ENCODE measurements at places on chromosomes 1 and 21. TPM values are rescaled to one million over a fixed set of nuclear protein-coding genes. Genes with fewer than 3 reads are reported as not detected.
A peak's percentile ranks its signal among the peaks of the same experiment; 100 is the strongest.

Gene SYCP1
- not detected for total RNA-seq

Gene GBP6
- total RNA-seq, result 0.49 TPM

Gene ESRRG
- not detected for total RNA-seq

Gene MMP23B
- 4.0 TPM for total RNA-seq

Gene TFF2
- total RNA-seq, result not detected

Gene MSH4
- 0.16 TPM for total RNA-seq

Gene KLF17
- total RNA-seq, result not detected

Gene CACNA1E
- not detected for total RNA-seq

Gene S100A1
- not detected for total RNA-seq

DNA sequence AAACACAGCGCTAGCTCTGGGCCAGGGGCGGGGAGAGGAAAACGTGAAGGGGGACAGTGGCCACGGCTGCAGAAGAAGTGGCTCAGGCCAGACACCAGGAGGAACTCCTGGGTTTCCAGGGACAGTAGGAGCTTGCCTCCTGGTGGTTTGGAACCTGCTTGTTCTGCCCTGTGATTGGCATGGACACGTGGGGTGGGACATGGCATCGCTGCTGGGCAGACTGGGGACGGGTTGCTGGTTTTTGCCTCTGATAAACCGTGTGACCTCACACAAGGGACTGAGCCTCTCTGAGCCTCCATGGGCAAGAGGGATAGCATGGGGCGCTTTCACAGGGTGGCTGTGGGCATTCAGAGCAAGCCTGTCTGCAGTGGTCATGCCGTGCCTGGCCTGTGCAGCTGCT lies 7.5 kb upstream of the PLCH2 start:
- H3K27me3 ChIP-seq, result no peaks in the 10 kb centered on the region
- H3K36me3 ChIP-seq, result no peaks in the 10 kb centered on the region
- no peak overlapping the region for H3K27ac ChIP-seq
- no peak overlapping the region for H3K4me3 ChIP-seq

GRCh38 chr1:23593556-23594148 lies 34.4 kb upstream of the ID3 start:
- H3K4me3 ChIP-seq, result no peak overlapping the region
- H3K27me3 ChIP-seq, result no peaks in the 10 kb centered on the region
- H3K4me1 ChIP-seq, result peaks cover 91% of the 10 kb centered on the region
- no peaks in the 10 kb centered on the region for H3K36me3 ChIP-seq
- DNase-seq, result peak; percentile 67
- peak overlapping the region; percentile 73 for H3K27ac ChIP-seq

- H3K4me3 ChIP-seq, result no peak overlapping the region
- no peak for DNase-seq
- H3K27ac ChIP-seq, result no peak overlapping the region
- no peaks in the 10 kb centered on the region for H3K4me1 ChIP-seq
- no peaks in the 10 kb centered on the region for H3K36me3 ChIP-seq
- H3K27me3 ChIP-seq, result peaks cover 15% of the 10 kb centered on the region
These were observed 163.6 kb upstream of the PALMD start for GRCh38 chr1:99482286-99482685.

DNA sequence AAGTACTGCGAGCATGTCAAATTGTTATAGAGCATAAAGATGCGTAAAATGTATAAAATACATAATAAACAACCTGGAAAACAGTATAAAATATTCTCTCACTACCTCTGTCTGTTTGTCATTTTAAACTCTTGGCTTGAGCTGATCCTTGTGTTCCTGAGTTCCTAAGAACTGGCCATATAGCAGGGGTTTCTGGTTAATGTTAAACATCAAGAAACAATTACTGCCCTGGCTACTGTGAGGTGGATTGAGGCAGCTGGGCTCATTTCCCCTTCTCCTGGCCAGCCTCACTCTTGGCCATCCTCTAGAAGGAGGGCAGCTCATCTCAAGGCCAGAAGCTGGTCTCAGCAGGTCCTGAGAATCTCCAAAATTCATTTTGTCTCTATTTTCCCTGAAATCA lies 297.3 kb upstream of the USP24 start:
- H3K27ac ChIP-seq, result no peak overlapping the region
- no peaks in the 10 kb centered on the region for H3K36me3 ChIP-seq
- H3K4me1 ChIP-seq, result no peaks in the 10 kb centered on the region
- H3K27me3 ChIP-seq, result peaks cover 7% of the 10 kb centered on the region
- no peak for DNase-seq

- no peaks in the 10 kb centered on the region for H3K27me3 ChIP-seq
- peak overlapping the region; percentile 87 for H3K4me3 ChIP-seq
These were observed 941 bp downstream of the ARNT start for GRCh38 chr1:150875197-150876118.

- DNase-seq, result no peak
- no peaks in the 10 kb centered on the region for H3K36me3 ChIP-seq
- H3K4me3 ChIP-seq, result no peak overlapping the region
- H3K4me1 ChIP-seq, result no peaks in the 10 kb centered on the region
- H3K27me3 ChIP-seq, result no peaks in the 10 kb centered on the region
These were observed 29.4 kb downstream of the MAP3K7CL start for GRCh38 chr21:29159842-29160241.

DNA sequence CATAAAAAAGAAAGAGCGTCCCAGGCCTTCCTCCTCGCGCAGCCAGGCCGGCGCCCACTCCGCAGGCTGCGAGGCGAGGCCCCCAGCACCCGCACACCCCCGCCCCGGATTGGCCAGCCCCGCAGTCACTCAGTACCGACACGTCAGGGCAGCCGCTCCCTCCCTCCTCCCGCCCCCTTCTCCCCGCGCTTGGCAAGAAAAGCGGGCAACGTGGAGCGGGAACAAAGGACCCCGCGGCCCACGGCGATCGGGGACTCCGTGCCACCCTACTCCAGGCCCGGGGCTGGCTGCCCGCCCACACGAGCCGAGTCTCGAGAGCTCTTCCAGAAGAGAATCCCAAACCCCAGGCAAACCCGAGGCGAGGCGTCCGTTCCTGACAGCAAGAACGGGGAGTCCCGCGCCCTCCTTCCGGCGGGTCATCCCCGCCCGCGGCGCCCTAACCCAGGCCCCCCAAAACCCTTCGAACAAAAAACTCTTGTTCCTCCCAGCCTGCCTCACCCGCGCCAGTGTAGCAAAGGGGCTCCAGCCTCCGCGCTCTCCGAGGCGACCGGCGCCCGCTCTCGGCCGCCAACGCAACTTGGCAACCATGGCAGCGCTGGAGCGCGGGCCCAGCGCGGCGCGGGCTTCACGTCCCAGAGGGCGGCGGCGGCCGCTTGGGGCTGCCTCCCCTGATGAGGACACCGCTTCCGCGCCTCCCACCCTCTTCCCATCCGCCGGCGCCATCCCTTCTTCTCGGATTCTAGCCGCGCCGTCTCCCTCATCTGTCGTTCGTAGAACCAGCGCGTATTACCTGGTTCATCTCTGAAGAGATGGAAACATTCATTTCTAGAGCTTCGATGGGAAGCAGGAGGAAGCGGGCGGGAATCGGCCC lies 645 bp downstream of the IVNS1ABP start:
- H3K27ac ChIP-seq, result peak overlapping the region; percentile 95
- peak; percentile 94 for DNase-seq
- H3K36me3 ChIP-seq, result peaks cover 62% of the 10 kb centered on the region
- peak overlapping the region; percentile 97 for H3K4me3 ChIP-seq
- H3K4me1 ChIP-seq, result peaks cover 50% of the 10 kb centered on the region
- no peaks in the 10 kb centered on the region for H3K27me3 ChIP-seq

DNA sequence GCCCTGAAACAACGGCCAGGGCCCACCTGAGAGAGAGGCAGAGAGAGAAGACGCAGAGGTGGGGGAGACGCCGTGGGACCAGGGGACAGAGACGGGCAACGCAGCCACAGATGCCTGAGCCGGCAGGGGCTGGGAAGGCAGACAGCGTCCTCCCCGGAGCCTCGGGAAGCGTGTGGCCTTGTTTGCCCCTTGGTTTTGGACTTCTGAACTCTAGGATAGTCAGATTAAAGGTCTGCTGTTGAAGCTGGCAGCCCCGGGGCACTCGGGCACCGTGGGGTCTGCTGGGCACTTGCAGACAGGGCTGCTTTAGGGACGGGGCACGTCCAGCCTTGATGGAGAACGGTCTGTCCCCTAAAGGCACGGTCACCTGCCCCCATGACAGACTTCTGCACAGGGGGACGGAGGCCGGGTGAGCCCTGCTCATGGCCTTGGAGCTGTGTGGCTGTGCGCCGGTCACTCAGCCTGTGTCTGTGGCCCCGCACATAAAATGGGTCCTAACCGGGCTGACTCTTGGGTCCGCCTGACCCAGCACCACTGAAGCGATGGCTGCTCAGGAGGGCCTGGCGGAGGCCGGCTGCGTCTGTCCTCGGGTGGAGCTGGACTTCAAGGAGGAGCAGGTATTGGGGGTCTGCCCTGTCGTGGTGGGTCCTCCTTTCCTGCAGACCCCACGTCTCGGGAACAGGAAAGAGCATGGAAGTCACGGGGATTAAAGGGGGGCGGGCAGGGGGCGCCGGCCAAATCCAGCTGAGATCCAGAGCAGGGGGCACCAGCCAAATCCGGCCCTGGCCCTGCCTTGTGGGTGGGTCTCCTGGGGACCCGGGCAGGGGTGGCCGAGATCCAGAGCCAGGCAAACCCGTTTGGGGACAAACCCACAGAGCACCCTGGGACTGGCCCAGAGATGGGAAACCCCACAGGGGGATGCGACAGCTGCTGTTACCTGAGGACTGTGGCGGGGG lies 9.6 kb upstream of the RNF223 start:
- H3K27ac ChIP-seq, result no peak overlapping the region
- DNase-seq, result no peak
- no peaks in the 10 kb centered on the region for H3K36me3 ChIP-seq
- no peaks in the 10 kb centered on the region for H3K27me3 ChIP-seq
- H3K4me3 ChIP-seq, result no peak overlapping the region

GRCh38 chr1:234707641-234708040 lies 97.7 kb upstream of the IRF2BP2 start:
- H3K4me1 ChIP-seq, result peaks cover 9% of the 10 kb centered on the region
- H3K27ac ChIP-seq, result no peak overlapping the region
- no peaks in the 10 kb centered on the region for H3K27me3 ChIP-seq
- H3K36me3 ChIP-seq, result no peaks in the 10 kb centered on the region
- DNase-seq, result no peak

DNA sequence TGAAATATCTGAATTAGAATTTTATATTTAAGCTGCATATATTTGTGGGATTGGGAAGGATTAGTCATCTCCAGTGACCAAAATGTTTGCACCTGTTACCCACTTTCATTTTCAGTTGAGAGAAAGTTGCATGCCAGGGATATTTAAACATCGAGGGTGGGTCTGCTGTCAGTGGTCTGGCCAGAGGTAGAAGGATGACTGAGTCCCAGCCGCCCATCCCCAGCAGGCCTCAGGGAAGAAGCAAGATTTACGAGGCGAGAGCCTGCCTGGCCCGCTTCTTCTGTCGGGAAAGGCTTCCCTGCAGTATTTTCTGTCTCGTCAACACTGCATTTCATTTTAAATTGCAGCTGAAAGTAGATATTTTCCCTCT lies 1.4 kb upstream of the MAN1C1 start:
- H3K36me3 ChIP-seq, result no peaks in the 10 kb centered on the region
- H3K27ac ChIP-seq, result no peak overlapping the region
- H3K4me1 ChIP-seq, result peaks cover 48% of the 10 kb centered on the region
- H3K27me3 ChIP-seq, result peaks cover 18% of the 10 kb centered on the region

GRCh38 chr1:199460933-199461332 lies 566.6 kb upstream of the NR5A2 start:
- H3K4me1 ChIP-seq, result no peaks in the 10 kb centered on the region
- no peak overlapping the region for H3K4me3 ChIP-seq
- no peak for DNase-seq

- peaks cover 11% of the 10 kb centered on the region for H3K27me3 ChIP-seq
- peaks cover 13% of the 10 kb centered on the region for H3K4me1 ChIP-seq
- DNase-seq, result peak; percentile 33
- H3K4me3 ChIP-seq, result peak within 1 kb of the TSS; percentile 8
- no peaks in the 10 kb centered on the region for H3K36me3 ChIP-seq
- H3K27ac ChIP-seq, result no peak within 1 kb of the TSS
These were observed at the start of gene VCAM1 for GRCh38 chr1:100719490-100719889. Gene VCAM1, plus strand, starts transcription at chr1:100719742. Its CDS starts 119 bp downstream, at chr1:100719861.

DNA sequence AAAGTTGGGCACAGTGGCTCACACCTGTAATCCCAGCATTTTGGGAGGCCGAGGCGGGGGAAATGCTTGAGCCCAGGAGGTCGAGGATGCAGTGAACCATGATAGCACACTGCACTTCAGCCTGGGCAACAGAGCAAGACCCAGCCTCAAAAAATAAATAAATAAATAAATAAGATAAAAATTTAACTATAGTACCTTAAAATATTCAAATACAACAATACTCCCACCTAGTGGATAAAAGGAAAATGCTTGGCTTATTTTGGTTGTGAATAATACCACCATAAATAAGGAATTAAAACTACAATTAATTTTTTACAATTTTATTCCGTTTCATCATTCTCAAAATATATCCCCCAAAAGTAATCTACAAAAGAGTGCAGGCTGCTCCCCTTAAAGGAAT lies 8.1 kb downstream of the PSMG1 start:
- H3K36me3 ChIP-seq, result peaks cover 43% of the 10 kb centered on the region
- DNase-seq, result no peak
- no peak overlapping the region for H3K27ac ChIP-seq
- no peaks in the 10 kb centered on the region for H3K27me3 ChIP-seq

- no peak overlapping the region for H3K27ac ChIP-seq
- no peaks in the 10 kb centered on the region for H3K4me1 ChIP-seq
- peaks cover 45% of the 10 kb centered on the region for H3K36me3 ChIP-seq
- H3K4me3 ChIP-seq, result no peak overlapping the region
- no peaks in the 10 kb centered on the region for H3K27me3 ChIP-seq
- DNase-seq, result no peak
These were observed 23.4 kb upstream of the NUF2 start for GRCh38 chr1:163298365-163298764.

- no peak overlapping the region for H3K4me3 ChIP-seq
- H3K27me3 ChIP-seq, result no peaks in the 10 kb centered on the region
- no peaks in the 10 kb centered on the region for H3K36me3 ChIP-seq
- no peaks in the 10 kb centered on the region for H3K4me1 ChIP-seq
These were observed 110.0 kb downstream of the ASTN1 start for GRCh38 chr1:177054542-177054941.

DNA sequence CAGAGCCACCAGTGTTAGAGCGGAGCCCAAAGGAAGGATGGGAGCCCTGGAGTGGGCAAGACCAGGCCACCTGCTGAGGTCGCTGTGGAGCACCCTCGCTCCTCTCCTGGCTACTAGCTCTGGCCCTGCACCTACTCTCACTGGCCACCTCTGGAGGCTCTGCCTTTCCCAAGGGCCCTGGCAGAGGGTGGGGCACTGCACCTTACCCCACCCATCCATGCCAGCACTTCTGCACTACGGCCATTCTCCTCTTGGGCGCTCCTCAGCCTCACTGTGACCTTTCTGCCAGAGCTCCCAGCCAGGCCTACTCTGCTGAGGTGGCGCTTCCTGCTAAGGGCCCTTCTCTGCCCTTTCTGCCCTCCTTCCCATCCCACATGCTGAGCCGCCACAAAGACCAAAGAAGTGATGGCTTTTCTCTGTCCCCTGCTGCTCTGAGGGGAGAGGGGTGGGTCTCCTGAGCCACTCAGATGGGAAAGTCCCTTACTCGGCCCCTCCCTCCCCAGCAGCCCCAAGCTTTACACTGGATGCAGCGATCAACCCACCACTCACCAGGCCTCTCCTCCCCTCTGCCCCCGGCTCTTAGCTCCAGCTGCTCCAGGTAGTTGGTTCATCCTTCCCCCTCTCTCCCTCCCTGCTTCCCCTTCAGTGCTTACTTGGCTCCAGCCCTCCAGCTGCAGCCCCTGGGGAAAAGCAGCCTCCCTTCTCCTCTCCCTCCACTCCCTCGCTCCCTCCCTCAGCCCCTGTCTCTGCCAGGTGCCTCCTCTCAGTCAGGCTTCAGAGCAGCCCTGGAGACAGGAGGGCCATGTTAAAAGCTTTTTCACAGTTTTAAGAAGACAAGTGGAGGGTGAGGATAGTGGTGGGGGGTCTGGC lies 14.8 kb upstream of the TMEM222 start:
- DNase-seq, result no peak
- no peaks in the 10 kb centered on the region for H3K27me3 ChIP-seq
- H3K4me1 ChIP-seq, result no peaks in the 10 kb centered on the region
- no peaks in the 10 kb centered on the region for H3K36me3 ChIP-seq
- no peak overlapping the region for H3K4me3 ChIP-seq
